ENCODE measurements at places on chromosomes 3 and 15.

GRCh38 chr3:44160818-44161217, 80.9 kb upstream of the TOPAZ1 start:
- no peak for DNase-seq

DNA sequence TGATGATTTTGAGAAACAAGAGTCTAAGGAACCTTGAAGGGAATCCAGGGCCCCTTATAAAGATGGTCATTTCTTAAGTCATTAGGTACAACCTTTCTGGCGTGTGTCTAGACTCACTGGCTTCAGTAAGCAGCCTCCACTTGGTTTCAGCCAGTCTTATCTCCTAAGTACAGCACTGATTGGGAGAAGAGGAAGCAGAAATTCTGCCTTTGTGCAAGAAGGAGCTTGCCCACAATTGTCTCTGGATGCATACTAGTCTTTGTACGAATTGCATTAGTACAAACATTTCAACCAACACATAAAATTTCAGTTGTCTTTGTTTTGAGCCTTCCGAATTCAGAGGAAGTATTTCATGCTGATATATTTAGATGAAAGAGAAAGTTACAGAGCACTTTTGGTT, 139.4 kb downstream of the SLCO3A1 start:
- no peak for DNase-seq

- DNase-seq: no peak
Measured at GRCh38 chr3:122101646-122102045, 46.5 kb downstream of the CD86 start.

GRCh38 chr3:55910543-55910942, 423.4 kb upstream of the WNT5A start:
- DNase-seq: no peak

- peak; percentile 93 for DNase-seq
Measured at GRCh38 chr3:17151598-17152373, 267.0 kb downstream of the PLCL2 start.

DNA sequence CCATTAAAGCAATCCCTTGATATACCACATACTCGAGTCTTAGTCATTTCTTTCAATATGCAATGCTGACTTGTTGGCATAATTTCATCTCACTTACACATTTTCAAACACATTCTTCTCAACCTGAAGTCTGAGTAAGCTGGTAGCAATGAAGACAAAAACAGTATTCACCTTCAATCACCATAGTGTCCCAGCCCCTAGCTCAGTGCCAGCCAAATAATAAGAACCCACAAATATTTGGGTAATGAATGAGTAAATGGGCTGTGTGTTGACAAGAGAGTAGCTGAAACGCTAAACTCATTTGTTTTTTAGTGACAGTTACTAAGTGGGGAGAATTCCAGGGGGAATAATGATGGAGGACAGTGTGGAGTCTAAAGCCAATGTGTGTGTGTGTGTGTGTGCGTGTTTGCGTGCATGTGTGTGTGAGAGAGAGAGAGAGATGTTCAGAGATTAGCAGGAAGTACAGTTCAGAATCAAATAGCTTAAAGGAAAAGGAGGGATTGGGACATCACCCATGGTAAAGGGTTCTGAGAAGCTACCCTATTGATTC, 165.7 kb downstream of the GAP43 start:
- DNase-seq: no peak

GRCh38 chr3:13525827-13526625, 22.9 kb upstream of the FBLN2 start:
- no peak for DNase-seq

- no peak for DNase-seq
Measured at GRCh38 chr15:22902981-22903380, 64.5 kb downstream of the NIPA2 start.

GRCh38 chr15:101451846-101452245, 37.7 kb downstream of the PCSK6 start:
- no peak for DNase-seq

GRCh38 chr3:51813539-51813938, 34.5 kb upstream of the IQCF6 start:
- DNase-seq: no peak
